ENCODE measurements at places on chromosomes 6 and 20.

DNA sequence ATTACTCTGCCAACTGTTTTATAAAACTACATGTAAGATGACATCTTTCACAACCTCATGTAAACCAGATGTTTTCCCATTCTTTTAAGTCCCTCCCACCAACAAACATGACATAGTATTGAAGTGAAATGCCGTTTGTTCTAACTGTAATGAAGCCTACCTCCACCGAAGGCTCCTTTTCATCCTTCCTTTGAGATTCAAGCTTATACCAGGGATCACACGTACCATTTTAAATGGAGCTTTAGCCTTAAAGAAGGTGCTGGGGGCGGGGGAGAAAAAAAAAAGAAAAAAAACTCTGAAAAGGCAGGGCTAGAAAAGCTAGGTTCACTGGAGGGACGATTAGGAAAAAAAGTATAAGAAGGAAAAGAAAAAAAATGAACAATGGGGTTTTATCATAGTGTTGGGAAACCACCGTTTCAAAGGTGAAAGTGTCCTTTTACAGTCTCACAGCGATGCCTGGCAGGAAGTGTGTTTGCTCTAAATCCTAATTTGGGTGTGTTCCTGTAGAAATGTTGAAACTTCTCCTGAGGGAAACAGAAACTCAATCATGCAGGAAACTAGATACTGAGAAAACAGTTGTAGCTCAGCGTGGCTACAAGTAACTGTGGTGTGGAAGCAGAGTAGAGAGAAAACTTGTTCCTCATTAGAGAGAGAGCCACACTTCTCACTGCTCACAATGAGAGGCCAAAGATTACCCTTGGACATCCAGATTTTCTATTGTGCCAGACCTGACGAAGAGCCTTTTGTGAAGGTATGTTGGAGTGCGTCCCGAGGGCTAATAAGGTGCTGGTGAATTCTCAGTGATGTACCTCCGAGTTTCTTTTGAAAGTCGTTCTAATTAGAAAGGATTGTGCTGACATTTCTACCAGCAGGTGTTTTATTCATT lies 37.6 kb upstream of the HINT3 start:
- peak; percentile 81 for DNase-seq

DNA sequence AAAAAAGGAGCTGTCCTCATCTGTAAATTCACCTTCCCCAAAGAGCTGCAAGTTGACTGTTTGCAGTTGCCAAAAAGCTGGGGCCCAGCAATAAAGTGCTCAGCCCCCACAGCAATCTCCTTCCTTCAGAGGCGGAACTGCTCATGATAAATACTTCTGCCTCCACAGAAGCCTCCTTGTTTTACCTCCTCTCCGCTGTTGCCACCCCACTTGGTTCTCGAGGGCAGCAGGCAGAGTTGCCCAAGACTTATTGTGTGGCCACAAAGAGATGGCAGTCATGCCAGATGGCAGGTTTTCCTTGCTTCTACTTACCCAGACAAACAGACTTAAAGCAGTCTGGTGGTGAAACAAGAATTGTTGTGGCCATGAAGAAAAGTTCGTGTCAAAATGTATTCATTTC lies 66.3 kb downstream of the SLX4IP start:
- DNase-seq = no peak

DNA sequence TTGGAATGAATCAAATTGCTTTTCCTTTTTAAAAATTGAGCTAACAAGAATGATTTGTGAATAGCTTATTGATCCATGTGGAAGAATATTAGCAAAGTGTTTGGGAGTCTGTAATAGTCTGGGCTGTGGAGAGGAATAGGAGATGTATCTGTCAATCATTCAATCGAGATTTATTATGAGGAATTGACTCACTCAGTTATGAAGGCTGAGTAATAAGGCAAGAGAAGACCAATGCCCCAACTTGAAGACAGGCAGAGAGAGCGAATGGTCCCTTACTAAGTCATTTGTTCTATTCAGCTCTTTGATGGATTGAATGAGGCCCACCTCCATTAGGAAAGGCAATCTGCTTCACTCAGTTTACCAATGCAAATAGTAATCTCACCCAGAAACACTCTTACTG lies 403.0 kb downstream of the CD83 start:
- no peak for DNase-seq

- DNase-seq = no peak
Observed at GRCh38 chr20:25025986-25026605, 31.8 kb downstream of the ACSS1 start.

DNA sequence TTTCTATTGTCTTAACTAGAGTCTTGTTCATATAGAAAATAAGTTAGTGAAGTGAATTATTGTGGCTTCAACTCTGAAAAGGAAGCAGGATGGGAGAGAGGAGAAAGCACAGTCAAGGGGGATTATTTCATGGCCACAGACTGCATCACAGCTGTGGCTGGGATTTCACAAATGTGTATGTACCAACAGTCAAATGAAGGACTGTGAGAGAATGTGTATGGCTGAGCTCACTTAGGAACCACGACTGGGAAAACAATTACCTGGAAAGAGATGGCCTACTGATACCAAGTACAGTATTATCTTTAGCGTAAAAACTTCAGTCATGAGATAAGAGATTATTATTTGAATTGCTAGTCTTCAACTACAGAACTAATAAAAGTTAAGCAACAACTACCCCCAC lies 54.9 kb downstream of the SESN1 start:
- no peak for DNase-seq

DNA sequence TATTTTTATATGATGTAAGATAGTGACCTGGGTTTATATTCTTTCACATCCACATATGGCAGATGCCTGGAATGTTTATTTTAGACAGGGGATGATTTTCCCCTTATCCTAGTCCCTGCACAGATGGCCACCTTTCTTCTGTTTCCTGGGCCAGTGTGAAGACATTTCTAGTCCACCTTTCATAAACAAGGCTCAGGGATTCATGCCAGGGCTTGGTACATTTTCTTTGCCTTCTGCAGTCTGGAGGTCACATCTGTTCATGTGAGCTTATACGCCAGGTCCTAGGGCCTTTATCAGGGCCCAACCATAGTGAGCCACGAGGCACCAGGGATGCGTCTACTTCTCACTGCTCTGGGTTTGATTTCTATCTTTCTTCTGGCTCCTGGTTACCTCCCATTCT lies 38.0 kb upstream of the ERVFRD-1 start:
- DNase-seq = no peak

DNA sequence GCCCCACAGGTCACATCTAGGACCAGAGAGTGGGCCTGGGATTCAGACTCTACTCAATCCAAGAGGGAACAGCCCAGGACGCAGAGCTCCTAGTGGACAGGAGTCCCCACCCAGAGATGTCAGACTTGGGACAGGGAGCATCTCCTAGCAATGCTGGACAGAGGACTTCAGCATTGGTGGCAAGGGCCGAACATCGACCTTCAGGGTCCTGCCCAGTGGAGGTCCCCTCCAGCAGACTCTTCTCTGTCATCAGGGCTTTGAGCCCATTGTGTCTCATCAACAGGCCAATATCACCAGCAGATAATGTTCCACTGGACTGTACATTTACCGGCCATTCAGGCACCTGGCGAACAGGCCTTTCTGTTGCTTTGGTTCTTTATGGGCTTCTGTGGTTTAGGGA lies 159.8 kb upstream of the SNX9 start:
- DNase-seq = no peak

DNA sequence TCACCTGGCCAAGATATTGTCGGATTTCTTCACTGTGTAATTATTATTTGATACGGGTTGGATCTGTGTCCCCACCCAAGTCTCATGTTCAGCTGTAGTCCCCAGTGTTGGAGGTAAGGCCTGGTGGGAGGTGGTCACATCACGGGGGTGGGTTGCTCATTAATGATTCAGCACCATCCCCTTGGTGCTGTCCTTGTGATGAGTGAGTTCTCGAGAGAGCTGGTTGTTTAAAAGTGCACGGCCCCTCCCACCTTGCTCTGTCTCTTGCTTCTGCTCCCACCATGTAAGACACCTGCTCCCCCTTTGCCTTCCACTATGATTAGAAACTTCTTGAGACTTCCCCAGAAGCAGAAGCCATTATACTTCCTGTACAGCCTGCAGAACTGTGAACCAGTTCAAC lies 173.9 kb upstream of the PMEPA1 start:
- DNase-seq = no peak

GRCh38 chr6:7996538-7997111 lies 67.6 kb downstream of the BLOC1S5 start:
- no peak for DNase-seq

DNA sequence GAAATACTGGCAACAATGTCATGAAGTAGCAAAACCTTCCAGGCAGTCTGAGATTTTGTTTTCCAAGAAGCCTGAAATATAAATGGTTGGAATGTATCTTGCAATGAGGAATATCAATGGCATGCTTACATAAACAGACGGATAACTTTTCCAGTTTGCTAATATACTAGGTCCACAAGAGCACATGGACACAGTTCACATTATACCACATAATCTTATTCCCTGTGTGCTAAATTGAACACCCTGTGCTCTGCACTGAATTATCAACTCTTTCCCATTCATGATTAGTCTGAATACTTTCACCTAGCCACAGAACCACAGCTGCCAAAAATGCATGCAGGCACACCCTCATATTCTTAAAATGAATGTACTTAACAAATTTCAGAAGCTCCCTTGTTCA lies 274.3 kb downstream of the COL12A1 start:
- no peak for DNase-seq

- no peak for DNase-seq
Observed at GRCh38 chr6:150176152-150176551, 33.3 kb downstream of the PPP1R14C start.

- DNase-seq = no peak
Observed at GRCh38 chr6:8066108-8066507, 1.9 kb upstream of the BLOC1S5 start.

- no peak for DNase-seq
Observed at GRCh38 chr20:49765846-49766541, 46.6 kb upstream of the SLC9A8 start.

- peak; percentile 62 for DNase-seq
Observed at GRCh38 chr6:13303668-13304017, 24.7 kb downstream of the TBC1D7 start.

- no peak for DNase-seq
Observed at GRCh38 chr6:167532410-167533288, 207.8 kb downstream of the TTLL2 start.

GRCh38 chr20:61598586-61598985 lies 346.5 kb downstream of the CDH4 start:
- DNase-seq = no peak

DNA sequence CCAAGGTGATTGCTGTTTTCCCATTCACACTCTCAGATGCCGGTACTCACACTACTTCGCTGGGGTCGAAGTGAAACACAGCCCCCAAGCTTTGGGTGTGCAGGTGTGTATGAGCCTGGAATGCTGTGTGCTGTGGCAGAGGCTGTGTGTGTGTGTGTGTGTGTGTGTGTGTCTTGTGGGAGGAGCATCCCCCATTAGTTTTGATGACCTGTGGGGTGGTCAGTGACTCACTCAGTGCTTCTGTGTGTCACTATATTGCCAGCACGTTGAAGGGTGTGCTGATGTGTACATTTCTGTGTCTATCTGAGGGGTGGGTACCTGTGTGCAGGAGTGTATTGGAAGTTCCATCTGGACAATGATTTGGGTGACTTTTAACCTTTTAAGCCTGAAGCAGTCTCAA lies 5.0 kb upstream of the SLC12A5 start:
- DNase-seq = no peak

DNA sequence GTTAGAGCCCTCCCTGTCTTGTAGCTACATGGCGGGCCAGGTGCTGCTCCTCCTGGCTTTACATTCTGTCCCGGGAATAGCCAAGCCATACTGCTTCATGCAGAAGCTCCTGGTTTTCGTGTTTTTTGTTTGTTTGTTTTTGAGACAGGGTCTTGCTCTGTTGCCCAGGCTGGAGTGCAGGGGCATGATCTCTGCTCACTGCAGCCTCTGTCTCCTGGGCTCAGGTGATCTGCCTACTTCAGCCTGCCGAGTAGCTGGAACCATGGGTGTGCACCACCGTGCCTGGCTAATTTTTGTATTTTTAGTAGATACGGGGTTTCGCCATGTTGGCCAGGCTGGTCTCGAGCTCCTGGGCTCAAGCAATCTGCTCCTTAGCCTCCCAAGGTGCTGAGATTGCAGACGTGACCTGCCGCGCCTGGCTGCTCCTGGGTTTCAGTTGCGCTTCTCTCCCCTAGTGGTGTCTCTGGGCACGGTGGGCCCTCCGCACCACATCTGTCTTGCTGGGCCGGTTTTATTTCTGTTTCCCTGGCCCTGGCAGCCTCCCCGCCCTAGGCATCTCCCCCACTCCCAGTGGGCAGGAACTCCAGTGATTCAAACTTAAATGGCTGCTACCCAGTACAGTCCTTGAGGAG lies 12.9 kb downstream of the CDYL start:
- DNase-seq = peak; percentile 75

DNA sequence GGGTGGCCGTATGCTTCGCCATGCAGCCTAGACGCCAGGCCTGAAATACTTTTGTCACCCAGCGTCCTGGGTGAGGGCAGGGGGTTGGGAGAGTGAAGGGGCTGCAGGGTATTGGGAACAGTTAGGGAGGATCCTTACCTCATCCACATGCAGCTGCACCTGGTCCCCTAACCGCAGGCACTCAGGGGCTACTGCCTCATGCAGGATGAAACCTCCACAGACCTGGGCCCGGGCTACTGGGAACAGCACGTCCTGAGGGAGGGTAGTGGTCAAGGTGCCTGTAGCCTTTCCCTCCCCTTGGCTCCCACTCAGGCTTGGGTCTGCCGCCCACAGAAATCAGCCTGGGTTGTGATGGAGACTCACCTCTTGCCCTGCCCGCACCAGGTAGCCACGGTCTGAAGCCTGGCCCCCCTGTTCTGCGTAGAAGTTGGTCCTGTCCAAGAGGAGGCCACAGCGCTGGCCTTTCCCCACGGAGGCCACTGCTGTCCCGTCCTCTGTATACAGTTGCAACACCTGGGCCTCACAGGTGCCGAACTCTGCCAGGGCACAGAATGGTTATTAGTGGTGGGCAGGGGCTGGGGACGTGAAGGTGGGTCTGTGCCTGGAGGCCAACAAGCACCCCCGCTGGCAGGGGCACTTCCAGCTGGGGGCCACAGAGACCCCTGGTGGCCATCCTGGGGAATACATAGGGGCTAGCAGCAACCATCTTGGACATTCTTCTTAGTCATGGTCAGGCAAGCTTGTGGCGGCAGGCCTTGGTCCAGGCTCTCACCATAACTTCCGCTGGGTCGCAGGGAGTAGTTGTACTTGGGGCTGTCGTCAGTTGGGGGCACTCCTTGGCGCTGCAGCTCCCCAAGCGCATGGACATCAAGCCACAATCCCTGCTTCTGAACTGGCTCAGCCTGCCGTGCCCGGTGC lies 8.6 kb downstream of the AARS2 start:
- peak; percentile 70 for DNase-seq

GRCh38 chr6:29653452-29654038 lies 3.3 kb upstream of the MOG start:
- peak; percentile 82 for DNase-seq
